Sigmoid colon (tissue), 7 donors: ENCODE measurements at places on chromosomes 12 and 14. TPM values are rescaled to one million over a fixed set of nuclear protein-coding genes. Genes with fewer than 3 reads are reported as not detected.

- no peaks in the 10 kb centered on the region for H3K27me3 ChIP-seq
- H3K27ac ChIP-seq, result no peak overlapping the region
- no peaks in the 10 kb centered on the region for H3K4me1 ChIP-seq
- H3K4me3 ChIP-seq, result no peak overlapping the region
- no peak for DNase-seq
These were observed 51.3 kb downstream of the AMN start for GRCh38 chr14:102973706-102974285.

- H3K27me3 ChIP-seq, result no peaks in the 10 kb centered on the region
- peak overlapping the region; percentile 98 for H3K27ac ChIP-seq
- no peaks in the 10 kb centered on the region for H3K36me3 ChIP-seq
- H3K4me3 ChIP-seq, result no peak overlapping the region
- peak; percentile 81 for DNase-seq
- H3K4me1 ChIP-seq, result peaks cover 68% of the 10 kb centered on the region
These were observed 11.8 kb downstream of the BAG5 start for GRCh38 chr14:103550451-103551337.

DNA sequence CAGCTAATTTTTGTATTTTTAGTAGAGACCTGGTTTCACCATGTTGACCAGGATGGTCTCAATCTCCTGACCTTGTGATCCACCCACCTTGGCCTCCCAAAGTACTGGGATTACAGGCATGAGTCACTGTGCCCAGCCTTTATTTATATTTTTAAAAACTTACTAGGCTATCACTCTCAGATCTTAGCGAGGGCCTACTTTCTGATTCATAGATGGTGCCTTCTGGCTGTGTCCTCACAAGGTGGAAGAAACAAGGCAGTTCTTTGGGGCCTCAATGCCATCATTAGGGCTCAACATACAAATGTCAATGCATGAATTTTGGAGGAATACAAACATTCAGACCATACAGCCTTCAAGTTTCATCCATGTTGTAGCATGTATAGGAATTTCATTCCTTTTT lies 2.4 kb upstream of the DGLUCY start:
- no peaks in the 10 kb centered on the region for H3K36me3 ChIP-seq
- H3K4me1 ChIP-seq, result peaks cover 52% of the 10 kb centered on the region
- no peak for DNase-seq
- no peak overlapping the region for H3K4me3 ChIP-seq
- peak overlapping the region; percentile 91 for H3K27ac ChIP-seq

- no peak for DNase-seq
- H3K27ac ChIP-seq, result peak overlapping the region; percentile 70
- no peaks in the 10 kb centered on the region for H3K27me3 ChIP-seq
These were observed 136.5 kb upstream of the IFNG-AS1 start for GRCh38 chr12:67852701-67853100.

- H3K4me1 ChIP-seq, result peaks cover 12% of the 10 kb centered on the region
- peak overlapping the region; percentile 63 for H3K27ac ChIP-seq
- DNase-seq, result peak; percentile 75
- H3K27me3 ChIP-seq, result no peaks in the 10 kb centered on the region
- H3K36me3 ChIP-seq, result peaks cover 22% of the 10 kb centered on the region
These were observed 36.1 kb downstream of the BAZ2A start for GRCh38 chr12:56593909-56594621.

DNA sequence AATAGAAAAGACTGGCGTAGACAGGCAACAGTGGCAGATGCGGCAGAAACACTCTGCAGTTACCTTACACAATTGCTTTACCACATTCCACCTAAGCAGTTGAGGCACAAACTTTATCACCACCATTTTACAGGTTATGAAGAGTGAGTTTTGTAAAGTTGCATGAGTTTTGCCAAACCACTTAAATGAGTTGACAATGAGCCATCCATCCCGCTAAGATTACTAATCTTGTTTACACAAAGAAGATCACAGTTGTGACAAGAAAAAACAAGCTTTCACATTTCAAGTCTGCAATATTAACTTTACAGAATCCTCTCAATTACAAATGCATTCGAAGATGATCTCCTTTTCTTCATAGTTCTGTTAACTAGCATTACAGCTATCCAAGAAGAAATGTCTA lies 1.8 kb downstream of the TMCC3 start:
- no peaks in the 10 kb centered on the region for H3K27me3 ChIP-seq
- H3K36me3 ChIP-seq, result no peaks in the 10 kb centered on the region
- no peak for DNase-seq
- no peak overlapping the region for H3K4me3 ChIP-seq
- H3K4me1 ChIP-seq, result peaks cover 11% of the 10 kb centered on the region
- H3K27ac ChIP-seq, result no peak overlapping the region

GRCh38 chr12:111313833-111314259 lies 55.0 kb downstream of the PHETA1 start:
- H3K36me3 ChIP-seq, result no peaks in the 10 kb centered on the region
- no peak overlapping the region for H3K27ac ChIP-seq
- peak; percentile 85 for DNase-seq
- H3K4me1 ChIP-seq, result no peaks in the 10 kb centered on the region

CABP1 gene
- 0.71 TPM for total RNA-seq

ACVRL1 gene
- total RNA-seq, result 63.0 TPM

GRCh38 chr12:96164951-96165811 lies 29.0 kb upstream of the ELK3 start:
- no peaks in the 10 kb centered on the region for H3K27me3 ChIP-seq
- H3K27ac ChIP-seq, result peak overlapping the region; percentile 72
- no peak overlapping the region for H3K4me3 ChIP-seq

GRCh38 chr14:80776186-80776585 lies 165.4 kb downstream of the CEP128 start:
- no peak overlapping the region for H3K27ac ChIP-seq
- DNase-seq, result no peak

LRTM2 gene
- 0.41 TPM for total RNA-seq

- peak overlapping the region; percentile 33 for H3K27ac ChIP-seq
- DNase-seq, result no peak
- H3K4me1 ChIP-seq, result no peaks in the 10 kb centered on the region
- H3K27me3 ChIP-seq, result no peaks in the 10 kb centered on the region
- no peaks in the 10 kb centered on the region for H3K36me3 ChIP-seq
These were observed 26.6 kb downstream of the PRKCH start for GRCh38 chr14:61347826-61348443.
